Karpas-422 (cell line): ENCODE measurements at places on chromosomes 2 and 18. TPM values are rescaled to one million over a fixed set of nuclear protein-coding genes. Genes with fewer than 3 reads are reported as not detected.
A peak's percentile ranks its signal among the peaks of the same experiment; 100 is the strongest.

ZSWIM2 gene
- not detected in 2 replicates for total RNA-seq

DOK6 gene
- not detected in 2 replicates for total RNA-seq

RBBP8 gene
- 66.8 and 148 TPM in 2 replicates for total RNA-seq

C1QL2 gene
- total RNA-seq = not detected in 2 replicates

ASAP2 gene
- not detected in 2 replicates for total RNA-seq

RGPD8 gene
- total RNA-seq = 0.07 TPM in 1 of 2 replicates, not detected in the other

PMAIP1 gene
- total RNA-seq = 43.4 and 52.8 TPM in 2 replicates

TET3 gene
- 11.6 and 13.6 TPM in 2 replicates for total RNA-seq

SFT2D3 gene
- 3.2 and 4.0 TPM in 2 replicates for total RNA-seq

TRIM43 gene
- total RNA-seq = not detected in 2 replicates

AGXT gene
- not detected in 2 replicates for total RNA-seq

- peaks cover 91% of the 10 kb centered on the region for H3K4me1 ChIP-seq
- H3K27me3 ChIP-seq = no peaks in the 10 kb centered on the region
- peaks cover 10% of the 10 kb centered on the region for H3K36me3 ChIP-seq
- no peak overlapping the region for H3K4me3 ChIP-seq
Observed at GRCh38 chr18:77103991-77104531, 28.5 kb downstream of the MBP start.

DNA sequence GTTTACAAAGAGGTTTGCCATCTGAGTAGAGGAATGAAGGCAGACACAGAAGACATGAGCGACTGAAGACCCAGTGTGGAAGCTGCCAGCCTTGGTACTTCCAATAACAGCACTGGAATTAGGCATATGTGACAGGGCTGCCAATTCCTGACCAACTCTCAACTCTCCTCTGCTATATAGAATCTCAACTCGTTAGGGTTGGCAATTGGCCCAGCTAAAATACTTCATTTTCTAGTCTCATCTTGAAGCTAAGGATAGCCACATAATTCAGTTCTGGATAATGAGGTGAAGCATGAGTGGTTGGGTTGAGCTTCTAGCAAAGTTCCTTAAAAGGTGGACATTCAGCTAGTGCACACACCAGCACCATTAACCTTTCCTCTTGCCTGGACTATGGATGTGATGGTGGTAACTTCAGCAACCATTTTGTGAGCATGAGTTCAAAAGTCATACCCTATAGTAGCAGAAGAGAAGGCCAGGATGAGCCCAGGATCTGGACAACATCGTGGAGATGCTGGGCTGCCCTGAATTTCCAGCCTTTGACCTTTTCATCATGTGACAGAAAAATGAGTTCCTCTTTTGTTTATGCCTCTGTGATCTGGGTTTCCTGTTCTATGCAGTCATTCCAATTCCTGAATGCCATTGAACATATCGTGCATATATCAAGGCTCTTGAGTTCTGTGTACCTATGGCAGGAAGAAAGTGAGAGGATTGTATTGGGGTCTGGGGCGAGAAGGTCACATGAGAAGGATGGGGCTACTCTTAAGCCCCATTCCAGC lies 68.1 kb upstream of the HAAO start:
- no peaks in the 10 kb centered on the region for H3K36me3 ChIP-seq
- H3K4me3 ChIP-seq = no peak overlapping the region
- 0 out of 2 replicates have a peak, but pooled peaks cover 3% of the 10 kb centered on the region for H3K27me3 ChIP-seq

GRCh38 chr2:201642086-201642578 lies 1.2 kb downstream of the TMEM237 start:
- peaks cover 16% of the 10 kb centered on the region for H3K4me1 ChIP-seq
- peak; percentile 51 for DNase-seq
- H3K27ac ChIP-seq = peak overlapping the region; percentile 71
- peak overlapping the region; percentile 84 for H3K4me3 ChIP-seq

DNA sequence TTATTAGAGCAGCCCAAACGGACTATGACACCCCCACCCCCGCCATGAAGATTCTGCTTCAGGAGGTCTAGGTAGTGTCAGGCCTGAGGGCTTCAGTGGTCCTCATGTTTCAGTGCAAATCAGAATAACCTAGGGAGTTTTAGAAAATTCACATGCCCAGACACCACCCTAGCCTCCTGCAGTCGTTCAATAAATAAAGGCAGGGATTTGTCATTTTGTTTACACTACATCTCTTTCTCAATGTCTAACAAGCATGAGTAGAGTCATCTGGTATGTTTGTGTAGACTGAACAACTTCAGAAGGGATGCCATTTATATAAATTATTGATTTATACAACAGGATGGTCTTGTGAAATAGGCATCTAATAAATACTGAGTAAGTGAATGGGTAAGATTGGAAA lies 112.1 kb upstream of the SERPINE2 start:
- no peak overlapping the region for H3K27ac ChIP-seq
- no peak overlapping the region for H3K4me3 ChIP-seq
- no peak for DNase-seq
- no peaks in the 10 kb centered on the region for H3K27me3 ChIP-seq
- no peaks in the 10 kb centered on the region for H3K36me3 ChIP-seq

GRCh38 chr18:58768293-58768974 lies 96.2 kb upstream of the ZNF532 start:
- H3K27me3 ChIP-seq = no peaks in the 10 kb centered on the region
- peak overlapping the region; percentile 13; the same call in 1 of the 2 replicates for H3K4me3 ChIP-seq
- H3K4me1 ChIP-seq = peaks cover 9% of the 10 kb centered on the region
- DNase-seq = peak; percentile 88

DNA sequence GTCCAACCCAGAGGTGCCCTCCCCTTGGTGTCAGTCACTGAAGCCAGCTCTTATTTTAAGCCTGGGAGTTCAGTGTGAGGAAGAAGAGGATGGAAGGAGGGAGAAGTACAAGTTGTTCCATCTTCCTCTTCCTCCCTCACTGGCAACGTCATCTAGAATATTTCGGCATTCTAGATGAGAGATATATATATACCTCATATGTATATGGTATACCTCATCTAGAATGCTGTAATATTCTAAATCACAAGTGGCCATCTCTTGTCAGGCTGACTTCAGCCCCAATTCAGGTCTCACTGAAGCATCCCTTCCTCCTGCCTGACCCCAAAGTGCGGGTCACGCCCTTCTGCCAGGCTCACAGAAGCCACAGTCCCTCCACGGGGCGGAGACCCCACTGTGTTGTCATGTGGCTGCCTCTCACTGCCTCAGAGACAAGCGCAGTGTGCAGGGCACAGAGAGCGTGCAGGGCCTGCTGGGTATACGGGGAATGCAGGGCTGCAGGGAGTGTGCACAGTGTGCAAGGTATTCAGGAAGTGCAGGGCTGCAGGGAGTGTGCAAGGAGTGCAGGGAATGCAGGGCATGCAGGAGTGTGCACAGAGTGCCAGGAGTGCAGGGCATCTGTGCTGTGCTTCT lies 32.8 kb upstream of the B3GNT7 start:
- peaks cover 6% of the 10 kb centered on the region for H3K4me1 ChIP-seq
- no peaks in the 10 kb centered on the region for H3K36me3 ChIP-seq
- no peak overlapping the region for H3K27ac ChIP-seq
- no peaks in the 10 kb centered on the region for H3K27me3 ChIP-seq
- no peak overlapping the region for H3K4me3 ChIP-seq

DNA sequence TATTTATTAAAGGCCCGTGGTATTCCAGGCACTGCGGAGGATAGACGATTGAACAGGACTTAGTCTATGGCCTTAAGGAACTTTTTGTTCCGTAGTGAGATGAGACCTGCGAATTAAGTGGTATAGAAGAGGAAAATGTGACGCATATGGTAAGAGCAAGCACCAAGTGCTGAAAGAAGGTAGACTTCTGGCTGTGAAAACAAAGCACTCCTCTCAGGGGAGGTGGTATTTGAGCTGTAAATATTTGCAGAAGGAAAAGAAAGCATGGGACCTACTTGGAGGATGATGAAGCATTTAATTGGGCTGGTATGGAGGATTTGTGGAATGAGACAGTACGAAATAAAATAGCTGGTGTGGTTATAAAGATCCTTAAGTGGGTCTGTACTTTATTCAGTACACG lies 62.5 kb downstream of the GPR39 start:
- DNase-seq = no peak
- H3K27ac ChIP-seq = no peak overlapping the region
- no peak overlapping the region for H3K4me3 ChIP-seq
- H3K27me3 ChIP-seq = no peaks in the 10 kb centered on the region; the same call in 1 of the 2 replicates
- no peaks in the 10 kb centered on the region for H3K36me3 ChIP-seq
- no peaks in the 10 kb centered on the region for H3K4me1 ChIP-seq

GRCh38 chr2:221810245-221810644 lies 238.1 kb upstream of the EPHA4 start:
- DNase-seq = no peak
- H3K27ac ChIP-seq = no peak overlapping the region
- H3K36me3 ChIP-seq = no peaks in the 10 kb centered on the region
- no peaks in the 10 kb centered on the region for H3K27me3 ChIP-seq
- H3K4me3 ChIP-seq = no peak overlapping the region

DNA sequence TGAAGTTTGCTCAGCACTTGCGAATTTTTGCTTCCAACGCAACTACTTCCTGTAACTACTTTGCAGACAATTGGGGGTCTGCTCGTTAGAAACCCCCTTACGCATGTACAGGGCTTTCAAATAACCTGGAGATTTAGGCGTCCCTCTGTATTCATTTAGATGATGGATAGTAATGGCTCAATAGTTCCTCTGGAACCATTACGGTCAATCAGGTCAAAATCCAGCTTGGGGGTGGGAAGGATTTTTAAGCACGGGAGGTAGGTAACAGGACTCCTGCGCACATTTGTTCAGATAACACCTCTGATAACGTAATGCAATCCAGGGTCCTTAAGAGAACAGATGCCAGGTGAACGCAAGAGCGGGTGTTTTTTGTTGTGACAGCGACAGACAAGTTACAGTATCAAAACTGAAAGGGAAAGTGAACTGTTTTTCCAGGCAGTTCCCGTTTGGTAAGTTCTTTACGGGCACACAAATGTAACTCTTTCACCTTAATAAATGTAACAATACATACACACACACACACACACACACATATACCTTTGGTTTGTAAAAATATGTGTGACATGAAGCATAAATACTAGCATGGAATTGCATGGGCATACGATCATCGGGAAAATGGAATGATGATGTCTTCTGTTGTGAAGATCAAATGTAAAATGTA lies 3.8 kb upstream of the OSR1 start:
- no peak overlapping the region for H3K27ac ChIP-seq
- DNase-seq = no peak
- peaks cover 10% of the 10 kb centered on the region for H3K4me1 ChIP-seq
- H3K4me3 ChIP-seq = peak overlapping the region; percentile 49

DNA sequence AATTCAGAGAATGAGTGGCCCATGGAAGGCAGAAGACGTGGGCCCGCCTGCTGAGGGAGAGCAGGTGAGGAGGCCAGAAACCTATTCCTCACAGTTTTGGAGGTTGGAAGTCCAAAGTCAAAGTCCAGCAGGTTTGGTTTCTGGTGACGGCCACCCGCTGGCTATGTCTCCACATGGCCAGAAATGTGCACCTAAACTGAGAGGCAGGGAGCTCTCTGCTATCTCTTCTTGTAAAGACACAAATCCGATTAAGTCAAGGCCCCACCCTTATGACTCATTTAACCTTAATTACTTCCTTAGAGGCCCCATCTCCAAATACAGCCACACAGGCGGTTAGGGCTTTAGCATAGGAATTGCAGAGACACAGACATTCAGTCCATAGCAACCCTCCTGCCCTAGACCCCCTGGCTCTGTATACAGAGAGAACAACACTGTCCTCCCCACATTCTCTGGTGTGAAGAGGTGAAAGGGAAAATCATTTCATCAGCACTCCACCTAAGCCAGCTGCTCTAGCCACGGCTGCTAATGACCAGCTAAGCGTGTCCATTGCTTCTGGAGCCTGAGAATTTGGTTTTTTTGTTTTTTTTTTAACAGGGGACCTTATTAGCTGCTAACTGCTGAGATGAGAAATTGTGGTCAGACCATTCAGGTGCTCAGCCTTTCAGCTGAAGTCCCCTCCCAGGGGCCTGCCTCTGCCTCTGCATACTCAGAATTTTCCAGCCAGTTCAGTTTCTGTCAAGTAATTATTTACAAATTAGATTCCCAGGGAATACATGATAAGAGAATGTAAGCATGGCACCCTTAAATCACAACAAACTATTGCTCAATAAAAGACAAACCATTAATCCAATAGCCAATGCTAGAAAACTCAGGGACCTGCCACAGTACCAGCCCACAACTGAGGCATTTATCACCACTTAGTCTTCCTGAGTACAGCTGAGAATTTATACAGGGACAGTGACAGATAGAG lies 368.7 kb upstream of the ID2 start:
- no peaks in the 10 kb centered on the region for H3K36me3 ChIP-seq
- DNase-seq = peak; percentile 54
- peaks cover 23% of the 10 kb centered on the region for H3K4me1 ChIP-seq

DNA sequence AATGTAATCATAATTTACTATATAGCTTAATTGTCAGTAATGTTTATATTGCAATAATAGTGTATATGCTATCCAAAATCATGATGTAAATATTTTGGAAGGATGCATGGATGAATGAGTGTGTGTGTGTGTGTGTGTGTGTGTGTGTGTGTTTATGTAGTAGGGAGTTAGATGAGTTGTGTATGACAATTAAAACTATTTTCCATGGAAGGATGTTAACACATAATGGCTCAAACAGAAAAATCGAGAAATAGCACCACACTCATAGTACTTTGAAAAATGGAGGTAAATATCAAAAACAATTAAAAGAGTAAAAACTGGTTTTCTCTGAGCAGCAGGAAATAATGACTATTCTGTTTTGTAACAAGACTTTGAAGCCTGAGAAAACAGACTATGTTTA lies 8.1 kb upstream of the IL36A start:
- no peak overlapping the region for H3K27ac ChIP-seq
- no peaks in the 10 kb centered on the region for H3K36me3 ChIP-seq
- no peaks in the 10 kb centered on the region for H3K27me3 ChIP-seq
- DNase-seq = no peak

GRCh38 chr2:121648206-121649148 lies 785 bp downstream of the CLASP1 start:
- H3K4me3 ChIP-seq = peak overlapping the region; percentile 94
- H3K4me1 ChIP-seq = peaks cover 44% of the 10 kb centered on the region
- 0 out of 2 replicates have a peak, but pooled peaks cover 5% of the 10 kb centered on the region for H3K36me3 ChIP-seq
- no peaks in the 10 kb centered on the region for H3K27me3 ChIP-seq
- H3K27ac ChIP-seq = peak overlapping the region; percentile 95
- DNase-seq = peak; percentile 78
